Suprapubic skin (tissue), 4 donors: ENCODE measurements at places on chromosomes 3 and 15.

- no peak for DNase-seq
These were observed 23.7 kb downstream of the FBXW12 start for GRCh38 chr3:48395714-48396113.

DNA sequence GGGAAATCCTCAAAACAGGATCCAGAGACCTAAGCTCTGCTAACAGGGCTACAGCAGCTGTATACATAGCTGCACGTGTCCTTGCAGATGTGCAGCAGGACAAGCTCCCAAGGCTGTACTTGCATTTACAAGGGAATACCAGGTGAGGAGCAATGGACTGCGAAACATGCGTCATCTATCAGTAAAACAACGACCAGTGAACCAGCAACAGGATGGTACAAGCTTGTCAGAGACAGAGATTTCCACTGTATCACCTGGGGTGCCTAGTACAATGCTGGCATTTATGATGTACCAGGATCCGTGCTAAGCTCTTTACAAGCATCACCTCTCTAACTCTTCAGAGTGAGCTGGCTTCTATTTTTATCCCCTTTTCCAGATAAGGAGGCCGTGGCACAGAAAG is 227.3 kb downstream of the FOXP1 start:
- no peak for DNase-seq

DNA sequence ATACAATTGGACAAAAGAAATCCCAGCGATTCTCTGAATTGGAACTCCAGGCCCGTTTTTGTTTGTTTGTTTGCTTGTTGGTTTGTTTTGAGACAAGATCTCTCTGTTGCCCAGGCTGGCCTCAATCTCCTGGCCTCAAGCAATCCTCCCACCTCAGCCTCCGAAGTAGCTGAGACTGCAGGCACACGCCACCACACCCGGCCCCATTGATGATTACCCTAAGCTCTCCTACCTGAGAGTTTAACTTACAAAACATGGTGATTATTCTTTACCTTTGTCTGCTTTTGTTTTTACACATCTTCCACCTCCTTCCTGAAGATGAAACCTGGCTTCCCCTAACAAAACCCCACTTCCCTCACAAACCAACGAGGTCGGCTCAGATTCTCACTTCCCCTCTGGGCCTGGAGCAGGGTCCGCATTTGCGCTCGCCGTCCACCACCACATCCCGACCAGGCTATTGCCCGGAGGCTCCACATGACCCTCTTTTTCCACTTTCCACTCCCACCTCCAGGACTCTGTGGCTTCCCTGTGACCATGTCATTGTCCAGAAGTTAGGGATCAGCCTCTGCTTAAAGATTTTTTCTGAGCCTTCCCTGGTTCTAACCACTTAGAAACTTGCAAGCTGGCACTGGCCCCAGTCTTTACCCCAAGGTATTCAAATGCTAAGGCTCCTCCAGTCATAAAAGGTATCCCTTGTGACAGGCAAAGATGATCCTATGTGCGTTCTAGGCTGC is 14.8 kb downstream of the KLHL6 start:
- no peak for DNase-seq

- DNase-seq: no peak
These were observed 237.3 kb upstream of the ZBTB20 start for GRCh38 chr3:115384381-115384780.

- DNase-seq: peak; percentile 35
These were observed 49.9 kb downstream of the RPLP1 start for GRCh38 chr15:69502470-69503045.

- no peak for DNase-seq
These were observed 267.7 kb upstream of the BCHE start for GRCh38 chr3:166104938-166105337.

GRCh38 chr15:52678468-52679231 is 538 bp downstream of the ATOSA start:
- DNase-seq: peak; percentile 85

GRCh38 chr3:34016925-34017587 is 218.6 kb downstream of the PDCD6IP start:
- DNase-seq: no peak

GRCh38 chr3:194339840-194340239 is 11.3 kb downstream of the CPN2 start:
- DNase-seq: no peak

DNA sequence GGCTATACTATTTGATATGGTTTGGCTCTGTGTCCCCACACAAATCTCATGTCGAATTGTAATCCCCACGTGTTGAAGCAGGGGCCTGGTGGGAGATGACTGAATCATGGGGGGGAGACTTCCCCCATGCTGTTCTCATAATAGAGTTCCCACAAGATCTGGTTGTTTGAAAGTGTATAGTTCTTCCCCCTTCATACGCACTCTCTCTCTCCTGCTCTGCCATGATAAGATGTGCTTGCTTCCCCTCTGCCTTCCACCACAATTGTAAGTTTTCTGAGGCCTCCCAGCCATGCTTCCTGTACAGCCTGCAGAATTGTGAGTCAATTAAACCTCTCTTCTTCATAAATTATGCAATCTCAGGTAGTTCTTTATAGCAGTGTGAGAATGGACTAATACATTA is 290.1 kb upstream of the CHRM5 start:
- no peak for DNase-seq

DNA sequence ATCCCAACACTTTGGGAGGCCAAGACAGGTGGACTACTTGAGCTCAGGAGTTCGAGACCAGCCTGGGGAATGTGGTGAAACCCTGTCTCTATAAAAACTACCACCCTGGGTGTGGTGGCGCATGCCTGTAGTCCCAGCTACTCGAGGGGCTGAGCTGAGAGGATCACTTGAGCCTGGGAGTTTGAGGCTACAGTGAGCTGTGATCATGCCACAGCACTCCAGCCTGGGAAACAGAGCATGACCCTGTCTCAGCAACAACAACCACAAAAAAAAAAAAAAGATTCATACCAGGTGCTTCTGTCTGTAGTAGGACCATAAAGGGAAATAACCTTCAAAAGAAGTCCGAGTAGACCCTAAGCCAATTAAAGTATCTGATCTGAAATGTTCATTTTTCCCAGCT is 94.5 kb downstream of the SERPINI1 start:
- no peak for DNase-seq

DNA sequence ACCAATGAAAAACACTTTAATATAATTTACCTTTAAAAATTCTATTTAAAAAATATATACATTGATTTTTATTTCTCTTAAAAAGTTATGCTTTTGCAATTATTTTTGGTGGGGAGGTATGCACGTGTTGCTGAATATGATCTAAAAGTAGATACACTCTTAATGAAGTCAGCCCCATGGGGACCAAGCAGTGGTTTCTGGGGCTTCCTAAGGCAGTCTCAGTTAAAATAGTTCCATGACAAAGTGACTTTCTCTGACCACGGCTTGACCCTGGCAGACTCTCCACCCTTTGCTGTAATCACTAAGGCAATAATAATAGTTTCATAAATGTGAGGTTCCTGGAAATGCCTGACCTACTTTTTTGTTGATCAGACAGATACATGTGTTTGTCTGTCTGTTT is 50.4 kb downstream of the CCR4 start:
- no peak for DNase-seq

DNA sequence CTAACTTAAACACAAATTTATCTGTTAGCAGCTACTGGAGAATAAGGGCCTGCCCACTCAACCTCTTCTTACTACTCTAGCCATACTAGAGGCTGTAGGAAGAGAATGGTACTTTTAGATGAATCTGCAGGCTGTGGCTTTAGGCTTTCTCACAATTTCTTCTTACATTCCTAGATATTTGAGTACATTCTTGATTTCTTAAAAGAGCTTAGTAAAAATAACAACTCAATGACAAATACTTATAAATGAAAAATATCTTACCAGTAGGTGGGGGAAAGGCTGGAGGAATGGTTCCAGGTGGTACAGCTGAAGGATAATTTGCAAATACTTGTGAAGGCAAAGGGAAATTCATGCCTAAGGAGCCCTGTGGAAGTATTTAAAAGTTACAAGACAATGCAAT is 92.9 kb upstream of the GK5 start:
- no peak for DNase-seq

GRCh38 chr15:96181873-96182301 is 148.6 kb upstream of the NR2F2 start:
- peak; percentile 68 for DNase-seq

DNA sequence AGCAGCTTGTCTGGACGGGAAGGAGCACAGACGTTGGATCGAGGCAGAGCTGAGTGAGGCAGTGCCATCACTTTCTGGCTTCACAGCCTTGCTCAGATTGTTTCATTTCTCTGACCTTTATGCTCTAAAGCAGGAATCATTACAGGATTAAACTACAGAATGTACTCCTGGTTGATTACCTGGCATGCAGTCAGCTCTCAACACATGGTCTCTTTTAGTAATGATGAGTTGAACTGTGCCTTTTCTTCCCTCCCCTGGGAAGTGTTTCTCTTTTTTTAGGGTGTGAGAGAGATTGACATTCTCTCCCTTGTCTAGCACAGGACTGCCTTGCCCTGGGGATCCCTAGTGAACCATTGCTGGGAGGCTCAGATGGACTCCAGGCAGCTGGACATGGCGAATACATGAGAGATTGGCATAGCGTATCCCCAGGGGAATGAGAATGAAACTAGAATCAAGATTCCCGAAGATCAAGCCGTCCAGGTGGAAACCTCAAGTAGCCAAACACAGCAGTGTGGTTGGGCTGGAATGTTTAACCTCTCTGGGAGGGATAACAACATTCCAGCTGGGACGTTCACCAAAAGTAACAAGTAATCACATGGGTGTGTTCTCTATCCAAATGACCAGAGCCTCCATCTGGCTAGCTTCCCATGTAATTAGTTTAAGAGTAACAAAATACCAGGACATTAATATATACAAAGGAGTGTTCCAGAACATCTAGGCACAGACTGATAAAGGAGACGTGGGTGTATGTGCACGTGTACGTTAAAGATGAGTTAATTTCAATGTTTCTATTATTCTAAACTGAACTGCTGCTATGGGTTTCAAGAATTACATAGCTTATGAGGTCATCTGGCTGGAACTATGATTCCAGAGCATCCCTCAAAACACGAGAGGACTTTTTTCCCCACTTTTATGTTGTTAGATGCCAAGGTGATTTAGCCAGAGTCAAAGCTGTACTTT is 118.6 kb upstream of the NR2E3 start:
- DNase-seq: no peak

DNA sequence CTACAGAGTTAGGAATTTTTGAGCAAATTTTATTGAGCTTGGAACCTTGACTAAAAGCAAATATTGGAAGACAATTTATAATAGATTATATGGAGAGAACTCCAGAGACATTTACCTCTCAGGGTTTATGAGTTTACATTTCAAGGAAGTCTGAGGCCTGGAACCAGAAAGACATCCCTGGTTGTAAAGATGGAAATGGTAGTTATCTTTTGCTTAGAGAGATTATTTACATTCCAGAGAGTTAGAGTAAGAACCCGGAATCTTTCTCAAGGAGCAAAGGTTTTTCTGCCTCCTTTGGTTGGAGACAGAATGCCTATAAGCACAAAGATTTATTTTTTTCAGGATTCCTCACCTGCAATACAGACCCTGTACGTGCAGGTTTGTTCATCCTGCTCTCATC is 458.1 kb downstream of the TBL1XR1 start:
- DNase-seq: no peak

DNA sequence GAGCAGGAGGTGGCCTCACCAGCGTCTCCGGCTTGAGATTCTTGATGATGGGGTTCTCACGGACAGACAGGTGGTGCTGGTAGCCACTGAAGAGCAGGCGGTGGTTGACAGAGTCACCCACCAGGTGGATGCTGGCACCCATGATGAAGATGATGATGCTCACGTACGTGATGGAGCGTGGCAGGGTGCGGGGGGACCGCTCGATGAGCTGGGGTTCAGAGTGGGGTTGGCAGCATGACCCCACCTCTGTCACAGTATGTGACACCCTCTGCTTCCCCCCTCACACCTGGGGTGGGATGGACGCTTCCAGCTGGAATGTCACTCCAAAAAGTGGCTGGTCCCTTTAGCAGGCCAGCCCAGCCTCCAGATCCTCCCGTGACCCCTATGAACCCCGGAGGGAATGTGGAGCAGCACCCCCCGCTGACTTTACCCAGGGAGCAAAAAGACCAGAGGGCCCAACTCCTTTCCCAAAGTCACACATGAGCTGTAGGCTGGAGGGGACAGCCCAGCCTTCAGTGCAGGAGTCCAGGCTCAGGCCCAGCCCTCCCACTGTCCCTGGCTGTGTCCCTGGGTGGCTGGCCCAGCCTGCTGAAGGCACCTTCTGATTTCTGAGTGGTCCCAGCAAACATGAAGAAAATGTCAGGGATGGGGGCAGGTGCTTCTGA is 6.7 kb upstream of the CALML4 start:
- DNase-seq: peak; percentile 53

DNA sequence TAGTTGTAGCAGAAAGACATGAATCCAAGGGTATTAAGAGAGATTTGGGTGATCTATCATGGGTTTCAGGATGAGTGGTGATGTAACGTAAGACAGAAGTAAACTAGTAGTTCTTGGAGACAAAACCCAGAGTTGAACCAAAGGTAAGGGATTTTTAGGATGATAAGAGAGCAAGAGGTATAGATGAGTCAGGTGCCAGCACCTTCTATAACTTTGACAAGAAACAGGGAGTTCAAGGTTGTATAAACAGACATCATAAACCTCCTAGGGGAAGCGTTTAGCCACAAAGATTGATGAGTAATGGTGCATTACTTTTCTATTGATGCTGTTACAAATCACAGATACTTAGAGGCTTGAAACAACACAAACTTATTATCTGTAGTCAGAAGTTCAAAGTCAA is 447.3 kb upstream of the ARHGEF26 start:
- no peak for DNase-seq

GRCh38 chr3:160779040-160779439 is 23.0 kb downstream of the PPM1L start:
- DNase-seq: no peak

DNA sequence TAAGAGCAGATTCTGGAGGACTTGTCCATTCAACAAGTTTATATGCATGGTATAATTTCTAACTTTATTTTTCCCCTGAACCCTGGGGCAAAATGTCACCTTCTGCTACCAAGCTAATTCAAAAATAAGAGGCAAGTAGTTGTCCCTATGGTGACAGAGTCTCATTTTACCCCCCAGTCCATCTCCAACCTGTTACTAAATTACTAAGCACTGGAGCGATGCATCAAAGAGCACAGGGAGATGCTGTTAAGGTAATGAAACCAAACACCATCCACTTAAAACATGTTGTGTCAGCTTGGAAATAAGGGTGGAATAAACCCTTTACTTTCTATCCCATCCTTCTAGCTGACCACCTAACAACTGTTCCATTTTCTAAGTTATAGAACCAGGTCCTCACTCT is 417.4 kb upstream of the ATP11B start:
- no peak for DNase-seq

GRCh38 chr15:95446854-95447253 is 883.6 kb upstream of the NR2F2 start:
- DNase-seq: no peak

DNA sequence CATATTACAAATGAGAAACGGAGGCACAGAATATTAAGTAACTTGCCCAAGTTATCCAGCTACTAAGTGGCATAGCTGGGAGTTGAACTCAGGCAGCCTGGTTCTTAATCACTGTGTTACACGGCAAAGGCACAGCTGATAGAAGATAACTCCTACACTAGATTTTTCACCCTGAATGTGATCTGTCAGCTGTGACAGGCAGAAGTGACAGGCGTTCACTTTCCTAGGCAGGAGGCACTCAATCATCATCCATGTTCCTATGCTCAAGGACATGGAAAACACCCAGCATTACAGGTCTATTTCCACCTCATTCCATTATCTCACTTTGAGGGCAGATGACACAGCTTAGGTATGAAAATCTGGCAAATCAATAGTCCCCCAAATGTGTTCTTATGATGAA is 35.6 kb downstream of the TBC1D2B start:
- DNase-seq: no peak
